Esophagus squamous epithelium (tissue), 5 donors: ENCODE measurements at places on chromosomes 6 and 20. TPM values are rescaled to one million over a fixed set of nuclear protein-coding genes. Genes with fewer than 3 reads are reported as not detected.

DNA sequence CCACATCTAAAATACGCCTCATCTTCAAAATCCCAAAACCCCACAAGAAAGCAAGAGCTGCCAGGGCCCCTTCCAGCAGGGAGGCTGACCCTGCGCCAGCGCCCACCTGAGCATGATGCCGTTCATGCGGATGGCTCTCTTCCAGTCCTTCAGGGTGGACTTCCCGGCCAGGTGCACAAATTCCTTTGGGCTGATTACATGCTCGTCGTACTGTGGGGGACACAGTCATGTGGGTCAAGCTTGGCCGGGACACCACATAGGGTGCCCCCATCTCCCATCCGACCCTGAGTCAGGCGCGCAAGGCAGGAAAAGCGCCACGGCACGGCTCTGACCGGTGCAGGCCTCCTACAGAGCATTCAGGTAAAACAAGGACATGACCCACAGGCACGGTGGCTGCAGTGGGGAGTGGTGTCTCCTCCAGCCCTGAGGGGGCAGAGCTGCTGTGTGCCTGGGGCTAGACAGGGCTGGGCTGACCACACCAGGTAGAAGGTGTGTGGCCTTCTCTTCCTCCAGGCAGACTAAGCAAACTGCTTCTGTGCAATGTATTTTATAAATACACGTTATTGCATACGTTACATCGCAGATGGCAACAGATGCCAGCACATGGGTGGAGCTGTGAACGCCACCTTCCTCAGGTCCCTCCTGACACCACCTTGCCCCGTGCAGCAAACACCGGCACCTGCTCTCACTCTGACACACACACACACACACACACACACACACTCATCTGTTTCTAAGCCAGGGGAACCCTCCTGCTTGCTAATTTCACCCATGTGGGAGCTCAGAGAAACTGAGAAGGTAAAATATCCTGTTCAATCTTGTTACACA lies 23.8 kb upstream of the HELZ2 start:
- no peaks in the 10 kb centered on the region for H3K27me3 ChIP-seq
- H3K36me3 ChIP-seq: peaks cover 99% of the 10 kb centered on the region
- DNase-seq: no peak
- H3K27ac ChIP-seq: no peak overlapping the region
- H3K4me1 ChIP-seq: no peaks in the 10 kb centered on the region

- H3K27ac ChIP-seq: no peak overlapping the region
- no peak for DNase-seq
- H3K4me1 ChIP-seq: no peaks in the 10 kb centered on the region
- H3K36me3 ChIP-seq: no peaks in the 10 kb centered on the region
- H3K4me3 ChIP-seq: no peak overlapping the region
Measured at GRCh38 chr6:100565439-100566104, 100.9 kb upstream of the SIM1 start.

- no peak overlapping the region for H3K27ac ChIP-seq
- no peak for DNase-seq
- H3K4me1 ChIP-seq: no peaks in the 10 kb centered on the region
- H3K27me3 ChIP-seq: no peaks in the 10 kb centered on the region
- H3K36me3 ChIP-seq: peaks cover 22% of the 10 kb centered on the region
Measured at GRCh38 chr6:75118925-75119515, 86.8 kb downstream of the COL12A1 start.

DNA sequence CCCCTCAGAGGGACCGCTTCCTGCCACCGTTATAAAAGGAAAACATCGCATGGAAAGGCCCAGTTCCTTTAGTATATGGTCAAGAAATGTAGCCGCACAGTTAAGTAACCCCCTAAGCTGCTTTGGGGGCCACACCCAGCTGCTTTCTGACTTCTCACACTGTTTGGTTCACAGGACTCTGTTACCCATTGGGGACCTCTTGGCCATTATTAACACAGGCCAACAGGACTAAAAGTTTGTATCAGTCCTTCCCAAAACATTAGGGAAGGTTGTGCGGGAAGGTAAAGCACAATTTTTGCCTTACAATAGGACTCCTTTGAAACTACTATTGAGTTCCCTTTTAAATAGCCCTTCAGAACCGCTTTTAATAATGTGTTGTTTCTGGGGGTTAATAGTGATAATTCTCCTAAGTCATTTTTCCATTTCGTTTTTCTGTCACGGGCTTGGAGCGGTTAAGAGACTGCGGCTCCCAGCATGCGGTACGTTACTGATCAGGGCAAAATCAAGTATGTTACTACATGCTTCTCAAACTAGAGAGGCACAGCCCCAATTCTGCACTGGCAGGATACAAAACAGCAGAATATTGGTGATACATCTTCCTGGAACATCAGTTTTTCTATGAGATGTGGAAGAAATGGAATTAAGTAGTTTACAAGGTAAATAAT lies 668 bp upstream of the RPP40 start:
- DNase-seq: no peak
- no peaks in the 10 kb centered on the region for H3K36me3 ChIP-seq
- H3K4me3 ChIP-seq: peak overlapping the region; percentile 58
- no peaks in the 10 kb centered on the region for H3K27me3 ChIP-seq
- no peaks in the 10 kb centered on the region for H3K4me1 ChIP-seq

The RFX6 gene
- not detected for total RNA-seq

The CGA gene
- not detected for total RNA-seq
